ENCODE measurements at places on chromosomes 4 and X.

DNA sequence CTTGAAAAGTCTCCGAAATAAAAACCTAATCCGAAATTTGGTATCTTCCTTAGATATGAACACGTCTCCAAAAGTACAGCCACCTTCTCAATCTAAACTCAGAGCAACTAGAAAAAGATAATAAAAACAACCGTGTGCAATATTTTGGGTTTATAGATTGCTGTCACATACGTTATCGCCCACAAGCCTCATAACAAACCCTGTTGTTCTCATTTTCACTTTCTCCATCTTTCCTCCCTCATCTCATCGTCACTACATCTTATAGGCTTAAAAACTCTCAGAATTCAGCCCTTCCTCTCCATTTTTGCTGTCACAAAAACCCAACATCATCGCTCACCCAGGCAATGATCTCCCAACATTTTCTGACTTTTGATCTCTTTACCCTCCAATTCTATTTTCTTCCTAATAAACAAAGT lies 448 bp upstream of the SCFD2 start:
- DNase-seq = no peak

DNA sequence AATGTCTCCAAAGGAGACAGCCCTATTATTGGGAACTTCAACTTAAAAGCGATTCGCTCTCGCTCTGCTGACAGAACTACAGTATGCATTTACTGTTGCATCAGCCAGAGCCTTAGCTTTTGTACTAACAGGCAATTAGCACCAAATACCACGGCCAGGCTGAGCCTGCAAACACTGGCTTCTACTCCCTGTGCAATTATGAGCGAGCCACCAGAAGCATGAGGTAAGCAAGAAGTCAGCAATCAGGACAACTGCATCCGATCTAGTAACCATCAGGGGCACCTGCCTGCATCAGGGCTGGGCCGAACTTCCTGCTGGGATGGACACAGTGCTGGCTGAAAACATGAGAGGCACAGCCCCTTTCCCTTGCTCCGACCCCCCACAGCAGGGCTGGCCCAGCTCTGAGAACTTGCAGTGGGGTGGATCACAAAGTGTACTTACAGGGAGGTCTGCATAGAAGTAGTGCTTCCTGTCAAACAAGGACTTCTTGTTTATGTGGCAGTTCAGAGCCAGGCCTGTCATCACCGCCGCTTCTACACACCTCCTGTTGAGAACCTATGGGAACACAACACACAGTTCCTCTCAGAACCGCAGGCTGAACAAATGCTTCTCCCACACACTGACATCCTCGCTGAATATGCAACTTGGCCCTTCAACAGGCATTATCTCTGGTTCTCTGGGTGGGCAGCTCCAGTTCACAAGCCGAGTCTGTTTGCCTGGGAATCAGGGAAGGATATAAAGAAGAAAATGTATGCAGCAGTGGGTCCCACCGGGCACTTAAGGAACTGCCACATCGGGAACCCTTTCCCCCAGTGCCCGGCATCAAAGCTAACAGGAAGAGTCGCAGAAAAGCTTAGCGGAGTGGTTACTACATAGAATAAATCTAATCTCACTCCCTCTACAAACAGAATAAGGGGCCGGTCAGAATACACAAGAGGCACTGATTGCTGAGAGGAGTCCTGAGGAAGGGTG lies 41.5 kb downstream of the GATB start:
- DNase-seq = no peak

DNA sequence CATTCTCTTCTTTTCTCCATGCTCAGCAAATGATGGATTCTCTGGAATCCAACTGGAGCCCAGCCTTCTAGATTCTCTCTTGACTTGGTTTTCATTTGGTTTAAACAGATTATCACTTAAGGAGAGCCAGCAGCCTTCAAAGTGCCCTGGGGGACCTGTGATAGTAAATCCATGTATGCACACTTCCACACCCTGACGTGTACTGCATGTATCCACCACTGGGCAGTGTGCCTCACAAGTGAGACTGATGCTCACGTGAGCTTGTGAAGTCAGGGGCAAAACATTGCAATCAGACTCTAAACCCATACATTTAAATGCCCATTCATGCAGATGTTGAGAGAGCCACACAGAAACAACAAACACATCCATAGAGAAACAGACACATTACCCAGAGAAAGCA lies 28.0 kb upstream of the SETD7 start:
- no peak for DNase-seq

- DNase-seq = no peak
These were observed 95.6 kb downstream of the MAPK10 start for GRCh38 chr4:86264241-86264640.

- no peak for DNase-seq
These were observed 172.5 kb downstream of the RAP1GDS1 start for GRCh38 chr4:98433691-98434090.

GRCh38 chrX:150698981-150699380 lies 5.8 kb downstream of the MTMR1 start:
- no peak for DNase-seq

GRCh38 chr4:182010876-182011275 lies 232.3 kb upstream of the TENM3 start:
- DNase-seq = no peak

Measured in HT-29 (cell line).